ENCODE measurements at places on chromosomes 2 and 18.

DNA sequence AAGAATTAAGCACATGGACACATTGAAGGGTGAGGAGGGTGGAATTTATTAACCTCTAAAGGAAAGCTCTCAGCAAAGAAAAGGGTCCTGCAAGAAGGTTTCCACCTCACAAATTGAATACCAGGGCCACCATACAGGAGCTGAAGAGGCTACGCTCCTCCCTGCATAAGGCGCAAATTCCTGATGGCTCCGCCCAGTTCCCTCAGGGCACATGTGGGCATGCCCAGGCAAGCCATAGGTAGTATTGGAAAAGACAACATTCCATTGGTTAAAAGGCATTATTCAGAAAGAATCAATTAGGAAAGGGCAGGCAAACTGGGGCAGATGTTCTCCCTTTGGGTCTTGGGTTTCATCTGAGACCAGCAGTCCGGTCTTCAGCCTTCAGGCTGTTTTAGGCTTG, 161.2 kb downstream of the PTPRM start:
- no peak for DNase-seq

GRCh38 chr2:197191940-197192322, 118.6 kb downstream of the ANKRD44 start:
- DNase-seq = no peak

GRCh38 chr18:67794521-67794920, 278.0 kb upstream of the DSEL start:
- DNase-seq = no peak

DNA sequence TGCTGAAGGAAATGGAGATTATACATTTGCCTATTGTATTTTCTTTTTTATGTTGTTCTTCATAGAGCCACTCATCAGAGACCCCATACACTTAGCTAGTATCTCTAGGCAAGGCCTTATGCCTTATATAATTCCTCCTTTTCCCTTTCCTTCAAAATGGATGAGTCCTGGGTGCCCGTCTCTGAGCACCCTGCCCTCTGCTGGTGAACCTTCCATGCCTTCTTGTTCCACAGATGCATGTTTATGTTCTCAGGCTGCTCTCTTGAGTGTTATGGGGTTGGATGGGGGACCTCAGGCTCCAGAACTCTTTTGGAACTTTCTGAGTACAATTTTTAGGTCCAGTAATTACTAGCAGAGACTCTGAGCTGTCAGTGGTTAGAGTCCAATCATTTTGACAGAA, 368.6 kb upstream of the SPRED2 start:
- no peak for DNase-seq

GRCh38 chr2:127355407-127356008, 32.3 kb downstream of the MAP3K2 start:
- peak; percentile 10 for DNase-seq

- DNase-seq = no peak
These were observed 4.2 kb downstream of the HOXD11 start for GRCh38 chr2:176111309-176111663.

DNA sequence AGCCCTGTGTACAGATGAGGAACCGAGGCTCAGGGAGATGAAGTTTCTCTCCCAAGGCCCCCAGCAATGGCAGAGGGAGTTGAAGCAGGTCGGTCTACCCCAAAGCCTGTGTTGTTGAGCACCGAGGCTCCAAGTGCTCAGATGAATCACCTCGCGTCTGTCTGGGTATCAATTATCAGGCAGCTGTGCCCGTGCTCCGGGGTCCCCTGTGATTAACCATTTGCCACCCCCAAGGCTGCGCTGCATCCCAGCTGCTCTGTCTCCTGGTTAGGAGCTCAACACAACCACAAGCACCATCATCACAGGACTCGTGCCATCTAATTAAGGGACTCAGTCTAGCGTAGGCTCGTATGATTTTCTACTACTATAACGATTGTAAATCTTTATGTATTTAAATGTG, 27.1 kb downstream of the LIPG start:
- no peak for DNase-seq

GRCh38 chr2:233850745-233851144, 3.6 kb downstream of the HJURP start:
- DNase-seq = no peak

GRCh38 chr18:61831071-61831470, 61.7 kb downstream of the RNF152 start:
- DNase-seq = no peak

- DNase-seq = no peak
These were observed 2.8 kb upstream of the SGO2 start for GRCh38 chr2:200523158-200523557.

DNA sequence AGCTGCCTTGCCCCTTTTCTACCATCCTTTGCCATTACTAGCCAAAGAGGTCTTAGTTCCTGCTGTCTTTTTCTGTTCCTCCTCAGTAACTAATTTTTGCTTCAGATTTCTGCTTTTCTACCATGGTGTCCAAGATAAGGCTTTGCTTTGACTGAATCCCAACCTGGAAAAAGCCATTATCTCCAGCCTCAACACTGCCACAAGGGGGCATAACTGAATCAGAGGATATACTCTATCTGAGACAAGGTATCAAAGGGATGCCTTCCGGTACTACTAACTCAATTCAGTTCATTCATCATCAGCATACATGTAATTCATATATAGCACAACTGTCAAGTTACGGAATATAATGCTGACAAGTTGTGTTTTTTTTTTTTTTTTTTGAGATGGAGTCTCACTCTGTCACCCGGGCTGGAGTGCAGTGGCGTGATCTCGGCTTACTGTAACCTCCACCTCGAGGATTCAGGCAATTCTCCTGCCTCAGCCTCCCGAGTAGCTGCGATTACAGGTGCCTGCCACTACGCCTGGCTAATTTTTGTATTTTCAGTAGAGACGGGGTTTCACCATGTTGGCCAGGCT, 11.4 kb downstream of the OSGEPL1 start:
- DNase-seq = no peak

GRCh38 chr18:14978962-14979535, 231.1 kb downstream of the ANKRD30B start:
- DNase-seq = no peak

DNA sequence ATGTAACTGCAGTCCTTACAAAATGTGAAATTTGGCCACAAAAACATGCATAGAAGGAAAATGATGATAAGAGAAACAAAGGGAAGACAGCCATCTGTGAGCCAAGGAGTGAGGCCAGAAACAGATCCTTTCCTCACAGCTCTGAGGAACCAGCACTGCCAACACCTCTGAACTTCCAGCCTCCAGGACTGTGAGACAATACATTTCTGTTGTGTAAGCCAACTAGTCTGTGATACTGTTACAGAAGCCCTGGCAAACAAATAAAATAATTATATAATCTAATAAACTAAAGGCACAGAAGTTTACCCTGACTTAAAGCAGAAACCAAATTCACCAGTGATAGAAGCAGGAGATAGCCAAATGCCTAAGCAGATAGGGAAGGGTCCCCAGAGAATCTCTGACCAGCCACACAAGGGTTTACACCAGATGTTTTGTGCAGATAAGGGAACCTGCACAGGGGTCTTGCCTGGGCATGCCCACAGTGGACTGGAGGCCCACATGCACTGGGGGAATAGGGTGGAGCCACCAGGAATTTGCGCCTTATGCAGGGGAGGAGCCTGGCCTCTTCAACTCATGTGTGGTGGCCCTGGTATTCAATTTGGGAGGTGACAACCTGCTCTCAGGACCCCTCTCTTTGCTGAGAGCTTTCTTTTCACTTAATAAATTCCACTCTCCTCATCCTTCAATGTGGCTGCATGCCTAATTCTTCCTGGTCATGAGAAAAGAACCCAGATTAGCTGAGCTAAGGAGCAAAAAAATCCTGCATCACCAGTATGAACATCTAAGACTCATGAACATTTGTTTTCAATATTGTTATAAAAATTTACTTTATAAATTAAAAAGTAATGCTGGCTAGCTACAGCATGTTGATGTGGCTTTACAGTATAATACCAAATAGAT, 3.8 kb upstream of the GCC2 start:
- DNase-seq = no peak

DNA sequence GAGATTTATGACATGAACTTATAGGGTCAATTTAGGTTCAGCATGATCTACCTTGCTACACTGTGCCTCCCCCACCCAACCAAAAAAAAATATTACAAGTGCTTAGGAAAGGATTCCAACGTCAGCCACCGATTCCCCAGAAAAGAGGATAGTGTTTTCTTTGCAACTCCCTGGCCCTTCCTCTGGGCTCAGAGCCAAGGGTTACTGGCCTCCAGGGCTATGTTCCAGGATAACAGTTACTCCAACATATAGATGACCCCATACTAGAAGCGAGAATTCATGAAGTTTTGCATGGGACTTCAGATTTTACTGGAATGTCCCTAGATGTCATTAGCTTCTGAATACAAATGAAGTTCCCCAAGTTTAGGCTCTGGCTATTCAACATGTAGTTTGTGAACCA, 172.1 kb downstream of the UPP2 start:
- DNase-seq = no peak

DNA sequence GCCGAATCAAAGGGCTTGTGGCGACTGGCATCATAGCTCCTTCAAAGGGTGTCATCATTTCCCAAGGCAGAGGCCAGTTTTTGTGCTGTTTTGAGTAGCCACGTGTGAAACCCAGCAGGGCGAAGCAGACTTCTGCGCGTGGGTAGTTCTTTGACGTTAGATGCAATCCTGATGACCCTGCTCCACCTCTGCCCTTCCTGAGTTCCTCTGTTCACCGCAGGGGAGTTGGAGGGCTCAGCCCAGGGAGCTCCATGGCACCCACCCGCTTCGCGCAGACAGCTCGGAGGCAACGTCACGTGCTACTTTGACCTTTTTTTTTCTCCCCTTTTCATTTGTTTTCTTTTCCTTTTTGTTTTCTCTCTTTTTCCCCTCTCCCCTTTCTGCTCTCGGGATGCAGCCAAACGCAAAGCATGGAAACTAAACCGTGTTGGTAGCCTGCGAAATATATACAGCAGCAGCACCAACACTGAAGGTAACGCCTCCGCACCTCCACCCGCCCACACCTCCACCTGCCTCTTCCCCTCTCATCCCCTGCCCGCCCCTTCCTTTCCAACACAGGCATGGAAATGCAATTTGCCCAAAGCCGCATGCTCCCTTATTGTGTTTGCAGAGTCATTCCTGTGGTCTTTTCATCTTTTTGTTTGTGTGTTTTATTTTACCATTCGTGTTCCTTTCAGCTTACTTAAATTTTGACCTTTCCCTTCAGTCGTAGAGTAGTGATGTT, 153.6 kb downstream of the GBX2 start:
- DNase-seq = no peak

GRCh38 chr2:163667064-163667887, 68.5 kb downstream of the FIGN start:
- no peak for DNase-seq

DNA sequence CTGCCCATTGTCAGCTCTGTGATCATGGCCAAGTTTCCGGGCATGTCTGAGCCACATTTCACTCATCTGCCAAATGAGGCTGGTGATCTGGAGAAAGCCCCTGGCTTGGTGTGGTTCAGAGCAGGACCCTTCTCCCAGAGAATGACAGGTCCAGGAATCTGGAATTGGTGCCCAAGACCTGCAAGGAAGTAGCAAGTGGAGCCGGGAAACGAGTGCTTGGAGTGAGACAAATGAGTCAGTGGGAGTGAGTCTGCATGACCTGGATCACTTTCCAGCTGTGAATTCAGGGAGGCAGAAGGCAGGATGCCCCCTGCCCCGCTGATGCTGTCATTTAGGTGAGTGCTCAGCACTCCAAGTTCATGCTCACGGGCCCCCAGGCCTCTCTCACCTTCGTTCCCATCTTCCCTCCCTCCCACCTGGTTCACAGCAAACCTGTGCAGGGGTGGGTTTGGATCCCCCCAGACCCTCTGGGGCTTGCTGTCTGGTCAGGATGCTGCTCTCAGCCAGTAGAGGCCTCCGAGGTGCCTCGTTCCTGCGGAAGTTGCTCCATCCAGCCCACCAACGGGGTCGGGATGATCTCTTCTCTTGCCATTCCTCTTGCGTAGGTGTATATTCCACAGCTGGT, 104.4 kb downstream of the INHBB start:
- no peak for DNase-seq

GRCh38 chr18:49344096-49344495, 116.3 kb downstream of the DYM start:
- no peak for DNase-seq

- DNase-seq = no peak
These were observed 42.9 kb upstream of the ATG16L1 start for GRCh38 chr2:233208382-233209116.

- DNase-seq = no peak
These were observed 398.5 kb downstream of the CDH2 start for GRCh38 chr18:27778441-27778840.

- DNase-seq = no peak
These were observed 272.8 kb downstream of the ERBB4 start for GRCh38 chr2:212265777-212266176.

GRCh38 chr2:98710734-98711133, 20.2 kb downstream of the MGAT4A start:
- no peak for DNase-seq

DNA sequence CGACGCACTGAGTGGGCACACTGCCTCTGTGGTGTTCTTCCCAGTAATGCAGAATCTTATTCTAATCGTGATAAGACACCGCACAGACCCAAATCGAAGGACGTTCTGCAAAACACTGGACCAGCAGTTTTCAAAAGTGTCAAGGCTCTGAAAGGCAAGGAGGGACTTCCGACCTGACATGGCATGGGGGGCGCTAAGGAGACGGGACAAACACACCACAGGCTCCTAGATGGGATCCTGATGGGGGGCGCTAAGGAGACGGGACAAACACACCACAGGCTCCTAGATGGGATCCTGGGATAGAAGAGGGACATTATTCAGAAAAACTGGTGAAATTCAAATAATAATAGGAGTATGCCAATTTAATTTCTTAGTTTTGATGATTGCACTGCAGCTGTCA, 191.4 kb downstream of the LDLRAD4 start:
- no peak for DNase-seq

DNA sequence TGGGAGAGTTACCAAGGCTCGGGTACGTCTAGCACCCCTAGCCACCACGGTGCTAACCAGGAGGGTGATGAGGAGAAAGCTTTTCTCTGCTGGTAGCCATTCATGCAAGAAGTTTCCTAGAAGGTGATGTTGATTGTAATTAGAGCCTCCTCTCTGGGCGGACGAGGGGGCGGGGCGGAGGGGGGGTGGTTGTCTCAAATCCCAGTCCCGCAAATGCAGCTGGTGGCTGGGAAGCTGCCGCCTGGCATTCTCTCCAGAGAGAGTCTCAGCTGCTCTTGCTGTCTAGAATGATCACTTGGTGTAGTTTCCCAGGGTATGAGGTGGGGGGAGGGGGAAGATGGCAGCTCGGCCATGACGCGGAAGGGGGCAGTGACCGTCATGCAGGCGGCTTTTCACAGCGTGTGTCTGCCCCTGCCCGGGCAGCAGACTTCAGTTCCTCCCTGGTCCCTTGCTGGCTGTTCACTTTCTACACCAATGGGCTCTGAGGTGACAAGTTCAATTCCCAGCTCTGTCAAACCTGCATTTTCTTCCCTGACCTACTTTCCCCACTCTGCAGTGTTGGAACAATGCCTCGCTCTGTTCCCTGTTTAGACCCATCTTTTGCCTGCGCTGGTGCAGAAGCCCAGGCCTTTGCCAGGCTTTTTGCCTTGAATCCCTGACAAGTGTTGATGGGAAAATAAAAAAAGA, 61.5 kb upstream of the KLF7 start:
- no peak for DNase-seq
